ENCODE measurements at places on chromosomes 7 and 10.

- DNase-seq = no peak
Measured at GRCh38 chr10:13823709-13824405, 237.1 kb downstream of the PRPF18 start.

- no peak for DNase-seq
Measured at GRCh38 chr7:158973440-158973839, 117.1 kb downstream of the DYNC2I1 start.

- DNase-seq = no peak
Measured at GRCh38 chr7:45638916-45639315, 64.7 kb downstream of the ADCY1 start.

- no peak for DNase-seq
Measured at GRCh38 chr7:133837224-133837623, 289.9 kb upstream of the LRGUK start.

- no peak for DNase-seq
Measured at GRCh38 chr7:44629829-44630522, 23.5 kb downstream of the OGDH start.

GRCh38 chr7:100167912-100168323, 499 bp downstream of the GAL3ST4 start:
- no peak for DNase-seq

DNA sequence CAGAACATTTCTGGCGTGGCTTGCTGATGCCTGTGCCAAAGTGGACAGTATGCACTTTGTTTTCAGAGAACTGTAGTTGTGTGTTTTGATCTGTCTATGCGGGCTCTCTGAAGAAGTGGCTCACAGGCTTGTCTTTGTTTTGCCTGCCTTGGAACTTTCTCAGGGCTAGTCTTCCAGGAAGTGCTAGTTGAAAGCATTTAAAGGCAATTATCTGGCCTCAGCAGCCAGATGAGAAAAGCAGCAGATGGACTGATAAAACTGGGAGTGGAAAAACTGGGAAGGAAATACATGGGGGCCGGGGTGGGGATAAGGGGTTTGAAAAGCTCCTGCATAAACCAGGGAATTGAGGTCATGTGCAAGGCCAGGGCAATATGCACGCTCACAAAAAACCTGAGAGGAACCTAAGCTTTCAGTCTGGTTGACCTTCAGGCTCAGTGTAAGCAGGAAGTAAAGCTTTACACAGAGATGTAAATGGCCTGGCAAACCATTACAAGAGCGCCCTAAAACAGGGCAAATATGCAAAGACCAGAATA, 94.5 kb downstream of the ZNF33B start:
- DNase-seq = no peak
